Stimulated activated CD8-positive, alpha-beta memory T cell treated with anti-CD3 and anti-CD28 coated beads, Interleukin-15, amount 100 ng/mL, for 24 hours (primary cell): ENCODE measurements at places on chromosomes 4 and X.

DNA sequence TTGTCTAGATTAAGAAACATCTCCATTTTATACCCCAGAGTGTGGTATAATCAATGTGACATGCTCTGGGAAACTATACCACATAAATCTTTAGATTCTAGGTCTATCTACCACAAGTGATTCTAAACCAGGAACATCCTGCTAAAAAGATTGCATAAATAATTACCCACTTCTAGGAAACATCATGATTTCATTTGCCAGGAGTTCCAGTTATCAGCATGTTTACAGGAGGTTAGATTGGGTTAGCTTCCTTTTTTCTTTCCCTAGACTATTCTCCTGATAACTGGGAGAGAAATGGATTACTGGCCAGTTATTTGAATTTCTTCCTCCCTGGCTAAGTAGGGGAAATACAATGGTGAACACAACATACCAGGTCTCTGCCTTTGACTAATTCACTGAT is 230.3 kb upstream of the BOD1L1 start:
- no peak for DNase-seq

DNA sequence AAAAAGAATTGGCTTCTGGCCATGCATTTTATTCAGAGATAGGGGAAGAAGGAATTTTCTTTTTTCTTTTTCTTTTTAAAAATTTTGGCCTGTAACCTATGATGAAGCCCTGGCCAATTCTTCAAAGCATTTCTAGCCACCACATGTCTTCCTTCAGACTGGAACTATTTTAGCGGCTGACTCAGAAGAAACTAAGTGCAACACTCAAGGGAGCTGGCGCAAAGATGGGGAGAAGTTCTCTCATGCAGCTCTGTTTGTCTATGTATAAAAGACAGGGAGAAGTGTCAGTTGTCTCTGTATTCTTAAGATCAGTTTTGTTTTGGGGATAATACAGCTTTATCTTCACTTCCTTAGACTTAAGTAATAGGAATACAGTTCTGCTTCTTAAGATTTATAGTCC is 46.1 kb downstream of the MBNL3 start:
- no peak for DNase-seq

DNA sequence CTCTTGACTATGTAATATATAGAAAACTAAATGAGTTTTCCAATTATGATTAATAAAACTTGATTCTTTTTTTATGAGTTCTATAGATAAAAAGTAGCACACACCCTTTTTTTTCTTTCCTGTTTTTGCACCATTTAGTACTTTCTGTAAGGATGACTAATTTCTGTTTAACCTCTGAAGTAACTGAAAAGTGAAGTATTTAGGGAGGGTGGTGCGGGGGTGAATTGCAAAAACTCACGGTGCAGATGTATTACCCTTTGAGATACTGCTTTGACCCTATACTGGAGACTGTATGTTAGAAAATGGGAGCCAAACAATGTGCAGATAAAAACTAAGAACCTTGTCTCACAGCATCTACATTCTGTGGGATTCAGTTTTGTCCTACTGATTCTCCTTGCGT is 471.6 kb downstream of the DTHD1 start:
- no peak for DNase-seq

DNA sequence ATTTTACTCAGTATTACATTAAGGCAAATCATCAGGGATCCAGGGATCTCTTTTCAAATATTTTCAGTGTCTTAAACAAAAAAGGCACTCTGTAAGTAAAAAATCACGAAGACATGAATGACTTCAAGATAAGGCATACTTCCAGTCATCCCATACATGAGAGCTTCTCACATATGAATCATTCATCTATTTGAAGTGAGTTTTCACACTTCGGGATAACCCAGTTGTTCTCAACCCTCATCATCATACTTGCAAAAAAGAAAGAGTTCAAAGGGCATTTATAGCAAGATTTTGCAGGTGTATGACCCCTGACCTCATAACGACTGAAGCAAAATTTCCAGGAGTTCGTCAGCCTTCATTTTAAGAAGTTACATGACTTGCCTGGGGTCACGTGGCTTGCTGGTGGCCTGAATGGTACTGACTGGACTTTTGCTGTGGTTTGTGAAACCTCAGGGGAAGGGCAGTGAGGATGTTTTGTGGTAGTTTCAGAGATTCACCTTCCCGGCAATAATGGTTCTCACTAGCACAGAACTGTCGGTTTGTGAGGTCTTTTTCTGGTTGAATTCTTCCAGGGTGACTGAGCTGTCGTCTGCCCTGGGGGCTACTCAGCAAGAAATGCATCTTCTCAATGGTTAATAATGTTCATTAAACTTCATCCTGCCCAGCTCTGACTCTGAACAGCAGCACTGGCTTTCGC is 115.8 kb upstream of the SHISA3 start:
- no peak for DNase-seq

GRCh38 chrX:65598559-65599147 is 64.1 kb upstream of the LAS1L start:
- no peak for DNase-seq

- no peak for DNase-seq
Observed at GRCh38 chrX:119187298-119187697, 48.8 kb upstream of the PGRMC1 start.

DNA sequence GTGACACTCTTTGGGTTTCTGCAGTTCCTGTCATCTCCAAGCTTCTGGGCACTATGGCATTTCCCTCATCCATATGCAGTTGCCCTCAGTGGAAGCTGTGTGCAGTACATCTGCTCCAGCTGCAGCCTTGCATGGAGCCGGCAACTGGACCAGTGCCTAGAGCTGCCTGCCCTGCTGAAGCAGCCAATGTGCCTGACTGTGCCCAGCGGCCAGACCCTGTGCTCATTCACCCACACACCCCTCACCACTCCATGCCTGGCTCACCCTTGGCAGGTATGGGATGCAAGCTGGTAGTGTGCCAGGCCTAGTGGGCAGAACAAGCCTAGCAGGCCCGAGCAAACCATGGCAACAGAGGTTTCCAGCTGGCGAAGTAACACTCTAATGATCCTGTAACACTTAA is 370.8 kb downstream of the FSTL5 start:
- no peak for DNase-seq

- no peak for DNase-seq
Observed at GRCh38 chr4:77023920-77024319, 51.9 kb downstream of the CCNI start.
